A549 treated with Hydrocortisone at 1 μM for 4 hours (cell line): ENCODE measurements at places on chromosomes 11 and 22. TPM values are rescaled to one million over a fixed set of nuclear protein-coding genes. Genes with fewer than 3 reads are reported as not detected.

Gene RFPL3
- total RNA-seq, result not detected in 5 replicates

Gene LRRC4C
- not detected in 5 replicates for total RNA-seq

Gene CRYAB
- total RNA-seq, result 12.5 to 26.6 TPM (median 14.3 TPM) in 5 replicates

Gene PTGDR2
- total RNA-seq, result 0.03 to 0.12 TPM (median 0.05 TPM) in 4 of 5 replicates, not detected in the other

Gene DNAJB13
- total RNA-seq, result 0.47 to 0.87 TPM (median 0.68 TPM) in 5 replicates

Gene NLRP10
- not detected in 5 replicates for total RNA-seq

Gene NPAS4
- 0.03 to 0.06 TPM in 2 of 5 replicates, not detected in the others for total RNA-seq

Gene OR8B12
- not detected in 5 replicates for total RNA-seq

Gene MRGPRF
- 0.06 to 0.10 TPM in 2 of 5 replicates, not detected in the others for total RNA-seq

Gene CTTN
- total RNA-seq, result 205 to 247 TPM (median 211 TPM) in 5 replicates

Gene TMEM121B
- total RNA-seq, result 0.10 to 0.20 TPM (median 0.14 TPM) in 5 replicates

Gene DLG2
- 0.14 to 0.23 TPM (median 0.20 TPM) in 5 replicates for total RNA-seq

Gene OR51I1
- not detected in 5 replicates for total RNA-seq

Gene KRTAP5-1
- not detected in 5 replicates for total RNA-seq

Gene ESAM
- 10.4 to 14.2 TPM (median 13.1 TPM) in 5 replicates for total RNA-seq

Gene PRR5
- 10.6 to 14.5 TPM (median 14.4 TPM) in 5 replicates for total RNA-seq

Gene ACR
- 0.13 to 0.15 TPM in 2 of 5 replicates, not detected in the others for total RNA-seq

Gene GPHA2
- not detected in 5 replicates for total RNA-seq

Gene YWHAH
- 131 to 148 TPM (median 141 TPM) in 5 replicates for total RNA-seq

Gene CABP2
- not detected in 5 replicates for total RNA-seq

Gene TSSK2
- not detected in 5 replicates for total RNA-seq

Gene FAM180B
- total RNA-seq, result not detected in 5 replicates

Gene OR51B2
- total RNA-seq, result not detected in 5 replicates

Gene OOSP3
- total RNA-seq, result not detected in 5 replicates

Gene TMEM191B
- total RNA-seq, result 0.63 to 1.5 TPM (median 1.3 TPM) in 5 replicates

Gene CNGA4
- total RNA-seq, result 0.05 to 0.10 TPM (median 0.07 TPM) in 4 of 5 replicates, not detected in the other

Gene GSTT2
- 0.13 to 0.15 TPM in 2 of 5 replicates, not detected in the others for total RNA-seq

Gene TMEM126B
- 52.7 to 60.3 TPM (median 54.7 TPM) in 5 replicates for total RNA-seq

Gene TRPC6
- total RNA-seq, result 0.34 to 1.2 TPM (median 0.63 TPM) in 5 replicates

Gene C1QTNF5
- not detected in 5 replicates for total RNA-seq

Gene OR52A1
- not detected in 5 replicates for total RNA-seq

Gene MAJIN
- not detected in 5 replicates for total RNA-seq

Gene SPDYC
- not detected in 5 replicates for total RNA-seq

Gene CACNA1I
- 0.05 to 0.07 TPM (median 0.05 TPM) in 5 replicates for total RNA-seq

Gene PPARA
- 0.98 to 2.4 TPM (median 1.9 TPM) in 5 replicates for total RNA-seq

Gene OR52H1
- total RNA-seq, result not detected in 5 replicates

Gene A4GALT
- 18.1 to 27.6 TPM (median 23.4 TPM) in 5 replicates for total RNA-seq

Gene NXPE2
- not detected in 5 replicates for total RNA-seq

Gene SERPING1
- total RNA-seq, result 0.53 to 1.3 TPM (median 0.88 TPM) in 5 replicates

Gene OR6T1
- not detected in 5 replicates for total RNA-seq

Gene OLFML1
- total RNA-seq, result 0.13 TPM in 1 of 5 replicates, not detected in the others

Gene KREMEN1
- total RNA-seq, result 2.6 to 5.3 TPM (median 4.4 TPM) in 5 replicates

Gene KBTBD3
- total RNA-seq, result 0.74 to 1.6 TPM (median 1.4 TPM) in 5 replicates

Gene DEUP1
- total RNA-seq, result 0.05 TPM in 1 of 5 replicates, not detected in the others

Gene MYRF
- 15.3 to 19.7 TPM (median 18.3 TPM) in 5 replicates for total RNA-seq

Gene OR6A2
- not detected in 5 replicates for total RNA-seq

Gene PLEKHA7
- 46.8 to 60.2 TPM (median 57.2 TPM) in 5 replicates for total RNA-seq

Gene SLC5A1
- 0.03 to 0.07 TPM (median 0.06 TPM) in 4 of 5 replicates, not detected in the other for total RNA-seq

Gene UPK2
- 0.55 to 1.2 TPM (median 1.1 TPM) in 5 replicates for total RNA-seq

Gene CTR9
- 21.6 to 33.4 TPM (median 24.5 TPM) in 5 replicates for total RNA-seq

Gene DKK3
- total RNA-seq, result 16.5 to 24.1 TPM (median 20.1 TPM) in 5 replicates

Gene CHRM1
- 0.06 to 0.13 TPM (median 0.08 TPM) in 5 replicates for total RNA-seq

Gene RAB38
- total RNA-seq, result 0.93 to 1.3 TPM (median 1.1 TPM) in 5 replicates

Gene OR4A5
- total RNA-seq, result not detected in 5 replicates
